HTR-8/SVneo (cell line): ENCODE measurements at places on chromosomes 1 and 21.
A peak's percentile ranks its signal among the peaks of the same experiment; 100 is the strongest.

DNA sequence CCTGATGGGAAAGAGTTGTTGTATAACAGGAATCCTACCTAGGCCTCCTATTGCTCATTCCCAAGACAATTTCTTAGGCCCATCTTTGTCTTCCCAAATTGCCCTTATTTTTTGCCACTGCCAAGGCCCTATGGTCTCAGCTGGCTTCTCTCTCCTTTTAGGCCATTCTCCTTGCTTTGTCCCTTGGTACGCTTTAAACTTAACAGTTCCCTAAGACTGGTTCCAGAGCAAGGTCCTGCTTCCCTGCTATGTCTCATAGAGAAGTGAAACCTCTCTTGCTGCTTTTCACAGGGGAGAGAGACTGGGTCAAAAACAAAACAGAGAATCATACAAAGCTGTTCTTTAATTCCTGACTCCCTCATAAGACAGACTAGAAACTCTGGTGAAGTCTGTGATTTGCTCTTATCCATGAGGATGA is 77.1 kb downstream of the XCL2 start:
- no peak for DNase-seq

- peak; percentile 81 for DNase-seq
Measured at GRCh38 chr1:240031009-240031408, 60.7 kb upstream of the FMN2 start.

DNA sequence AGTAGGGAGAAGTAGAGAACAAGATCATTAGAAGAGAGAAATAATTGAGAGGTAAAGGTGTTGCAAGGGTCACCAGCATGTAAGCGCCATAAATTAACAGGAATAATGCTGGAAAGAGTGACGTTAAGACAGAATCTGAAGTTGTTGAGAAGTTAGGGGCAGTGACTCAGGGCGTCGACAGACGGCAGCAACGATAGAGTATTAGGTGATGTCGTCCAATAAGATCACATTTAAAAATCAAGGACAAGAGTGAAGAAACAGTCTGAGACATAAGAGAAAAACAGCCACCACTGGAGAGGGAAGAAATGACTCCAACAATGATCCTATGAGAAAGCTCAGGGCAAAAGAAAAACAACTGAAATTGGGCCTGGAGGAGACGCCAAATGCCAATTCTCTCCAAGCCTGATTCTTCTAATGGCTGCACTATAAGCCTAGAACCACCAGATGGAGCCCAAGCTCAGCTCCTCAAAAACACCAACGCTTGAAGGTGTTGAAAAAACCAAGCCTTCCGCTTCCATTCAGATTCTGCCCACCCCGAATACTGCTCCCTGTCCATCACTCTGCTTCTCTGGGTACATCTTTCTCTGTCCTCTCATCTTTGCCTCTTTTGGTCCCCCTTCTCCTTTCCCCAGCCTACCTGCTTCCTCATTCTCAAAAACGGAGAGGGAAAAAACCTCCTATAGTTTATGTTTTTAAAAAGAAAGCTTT is 70.0 kb downstream of the LUZP1 start:
- peak; percentile 33 for DNase-seq

- no peak for DNase-seq
Measured at GRCh38 chr1:213166852-213167251, 115.8 kb downstream of the RPS6KC1 start.

- DNase-seq = no peak
Measured at GRCh38 chr1:17121881-17122280, 2.6 kb upstream of the PADI2 start.

DNA sequence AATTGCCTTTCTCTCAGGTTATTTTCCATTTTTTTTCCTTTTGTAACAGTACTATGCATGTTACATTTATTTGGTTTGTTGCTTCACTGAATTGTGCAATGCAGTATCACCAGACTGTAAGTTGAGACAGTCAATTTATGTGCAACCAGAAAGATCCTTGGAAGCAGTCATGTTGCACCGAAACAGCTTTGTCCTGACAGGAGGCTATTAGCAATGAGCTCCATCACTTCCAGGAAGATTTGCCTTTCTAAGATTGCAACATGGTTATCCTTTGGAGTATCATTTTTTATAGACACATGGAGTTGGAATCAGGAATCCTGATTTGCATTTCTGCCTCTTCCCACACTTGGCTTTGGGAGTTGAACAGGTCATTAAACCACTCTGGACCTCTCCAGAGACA is 84.5 kb upstream of the ST6GALNAC5 start:
- DNase-seq = no peak

- DNase-seq = peak; percentile 14
Measured at GRCh38 chr1:162319493-162320175, 57.0 kb downstream of the SPATA46 start.

GRCh38 chr1:236489710-236490377 is 33.9 kb upstream of the LGALS8 start:
- peak; percentile 72 for DNase-seq

DNA sequence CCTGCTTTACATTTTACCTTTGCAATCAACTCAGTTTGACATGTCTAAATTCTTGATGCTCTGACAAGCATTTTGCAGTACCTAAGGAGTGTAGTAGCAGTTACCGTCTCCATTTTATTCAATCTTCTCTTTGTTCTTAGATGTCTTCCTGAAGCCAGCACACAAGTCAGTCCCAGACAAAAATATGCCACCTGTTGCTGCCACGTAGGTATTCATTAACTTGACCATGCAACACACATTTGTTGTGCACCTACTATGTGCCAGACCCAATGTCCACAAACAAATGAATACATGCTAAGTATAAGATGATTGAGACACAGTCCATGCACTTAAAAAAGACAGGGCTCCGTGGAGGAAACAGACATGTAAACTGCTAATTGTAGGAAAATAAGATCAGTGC is 81.5 kb upstream of the NGF start:
- DNase-seq = no peak

GRCh38 chr1:7770669-7770996 is 463 bp upstream of the VAMP3 start:
- no peak for DNase-seq

- DNase-seq = no peak
Measured at GRCh38 chr21:46594276-46594675, 10.6 kb downstream of the S100B start.

DNA sequence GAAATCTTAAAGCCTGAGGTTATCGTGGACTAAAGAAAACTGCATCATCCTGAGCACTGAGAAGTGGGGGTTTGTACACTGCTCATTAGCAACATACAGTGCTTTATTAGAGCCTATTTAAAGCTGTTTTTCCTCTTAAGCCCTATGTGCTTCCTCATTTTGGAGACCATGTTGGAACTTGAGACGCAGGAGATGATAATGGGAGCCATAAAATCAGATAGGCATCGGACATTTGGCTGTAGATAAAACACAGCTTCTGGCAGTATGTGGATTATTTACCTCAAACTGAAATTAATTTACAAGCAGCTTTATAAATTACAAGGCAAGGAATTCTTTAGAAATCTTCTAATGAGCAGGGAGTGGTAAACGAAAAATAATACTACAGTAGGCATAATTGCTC is 147.7 kb upstream of the IVNS1ABP start:
- no peak for DNase-seq

DNA sequence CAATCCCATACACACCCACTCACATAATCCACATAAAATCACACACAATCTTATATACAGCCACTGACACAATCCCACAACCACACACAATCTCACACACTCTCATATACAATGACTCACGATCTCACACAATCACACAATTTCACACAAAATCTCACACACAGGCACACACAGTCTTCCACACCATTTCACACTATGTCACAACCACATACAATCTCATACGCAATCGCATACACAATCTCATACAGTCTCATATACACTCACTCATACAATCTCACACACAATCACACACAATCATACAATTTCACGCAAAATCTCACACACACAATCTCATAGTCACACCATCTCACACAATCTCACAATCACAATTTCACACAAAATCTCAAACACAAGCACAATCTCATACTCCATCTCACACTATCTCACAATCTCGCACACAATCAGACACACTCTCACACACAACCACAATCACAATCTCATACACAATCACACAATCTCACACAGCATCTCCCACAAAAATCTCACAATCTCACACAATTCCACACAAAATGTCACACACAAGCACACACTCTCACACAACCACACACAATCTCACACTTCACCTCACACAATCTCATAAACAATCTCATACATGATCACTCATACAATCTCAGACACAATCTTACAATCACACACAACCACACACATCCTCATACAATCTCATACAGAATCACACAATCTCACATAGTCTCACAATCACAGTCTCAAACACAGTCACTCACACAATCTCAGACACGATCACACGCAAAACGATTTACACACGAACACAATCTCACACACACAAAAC is 18.5 kb downstream of the CASZ1 start:
- no peak for DNase-seq

- DNase-seq = no peak
Measured at GRCh38 chr1:183075861-183076260, 52.6 kb downstream of the LAMC1 start.
